ENCODE measurements at places on chromosomes 6 and 20.

- DNase-seq = no peak
These were observed 107.7 kb upstream of the FOXA2 start for GRCh38 chr20:22692119-22692475.

GRCh38 chr6:90190752-90191395 lies 105.8 kb downstream of the BACH2 start:
- DNase-seq = no peak

DNA sequence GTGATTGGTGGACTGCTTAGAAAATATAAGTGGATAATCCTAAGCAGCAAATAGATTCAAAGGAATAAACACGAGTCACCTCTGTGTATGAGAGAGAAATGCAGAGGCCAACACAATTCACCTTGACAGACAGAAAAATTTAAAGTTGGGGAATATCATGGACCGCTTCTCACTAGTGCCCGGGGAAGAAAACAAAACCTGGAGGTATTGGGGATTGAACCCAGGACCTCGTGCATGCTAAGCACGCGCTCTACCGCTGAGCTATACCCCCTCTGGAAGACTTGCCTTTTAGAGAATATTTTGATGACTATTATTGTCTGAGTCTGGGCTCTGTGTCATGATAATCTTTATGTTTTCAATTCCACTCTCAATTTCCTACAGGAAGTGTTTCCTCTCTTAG lies 111.9 kb downstream of the TRIM27 start:
- peak; percentile 35 for DNase-seq

- DNase-seq = no peak
These were observed 161.0 kb downstream of the INSM1 start for GRCh38 chr20:20528861-20529260.

- no peak for DNase-seq
These were observed 274.7 kb downstream of the CDKAL1 start for GRCh38 chr6:20808924-20809323.

DNA sequence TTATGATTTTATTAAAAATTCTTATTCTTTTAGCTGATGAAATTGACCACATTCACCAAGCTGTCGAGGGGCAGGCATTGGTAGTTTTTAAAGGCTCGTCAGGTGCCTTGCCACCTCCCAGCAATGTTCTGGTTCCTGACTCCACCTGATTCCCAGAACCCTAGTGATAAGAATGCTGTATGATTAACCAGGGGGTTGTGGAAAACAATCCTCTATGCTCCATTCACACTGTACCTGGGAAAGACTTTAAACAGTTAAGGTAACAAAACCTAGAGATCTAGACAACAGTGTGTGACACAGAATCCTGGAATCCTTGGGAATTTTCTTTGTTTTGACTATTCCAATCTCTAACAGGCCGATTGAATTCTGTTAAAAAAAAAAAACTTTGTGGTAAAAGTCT lies 165.7 kb upstream of the OLIG3 start:
- DNase-seq = peak; percentile 52

DNA sequence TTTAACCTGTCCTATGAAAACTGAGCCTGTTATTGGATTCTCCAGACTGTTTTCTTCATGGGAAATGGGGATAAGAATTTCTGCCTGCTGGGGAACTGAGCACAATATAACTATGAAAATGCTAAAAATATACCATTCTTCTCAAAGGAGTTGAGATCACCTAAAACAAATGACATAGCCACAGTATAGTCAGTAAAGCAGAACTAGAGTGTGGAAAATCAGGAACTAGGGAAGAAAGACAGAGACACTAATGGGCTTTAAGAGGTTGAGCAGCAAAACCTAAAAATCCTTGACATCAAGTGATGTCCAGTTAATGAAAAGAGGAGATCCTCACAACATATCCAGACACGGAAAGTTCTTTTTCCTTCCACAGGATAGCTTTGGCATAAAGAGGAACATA lies 215.7 kb upstream of the CST7 start:
- no peak for DNase-seq

- no peak for DNase-seq
These were observed 7.9 kb upstream of the ARMC12 start for GRCh38 chr6:35728683-35729678.

GRCh38 chr6:137794516-137795201 lies 72.4 kb upstream of the TNFAIP3 start:
- DNase-seq = no peak

- no peak for DNase-seq
These were observed 2.7 kb downstream of the HLA-B start for GRCh38 chr6:31354158-31354863.

DNA sequence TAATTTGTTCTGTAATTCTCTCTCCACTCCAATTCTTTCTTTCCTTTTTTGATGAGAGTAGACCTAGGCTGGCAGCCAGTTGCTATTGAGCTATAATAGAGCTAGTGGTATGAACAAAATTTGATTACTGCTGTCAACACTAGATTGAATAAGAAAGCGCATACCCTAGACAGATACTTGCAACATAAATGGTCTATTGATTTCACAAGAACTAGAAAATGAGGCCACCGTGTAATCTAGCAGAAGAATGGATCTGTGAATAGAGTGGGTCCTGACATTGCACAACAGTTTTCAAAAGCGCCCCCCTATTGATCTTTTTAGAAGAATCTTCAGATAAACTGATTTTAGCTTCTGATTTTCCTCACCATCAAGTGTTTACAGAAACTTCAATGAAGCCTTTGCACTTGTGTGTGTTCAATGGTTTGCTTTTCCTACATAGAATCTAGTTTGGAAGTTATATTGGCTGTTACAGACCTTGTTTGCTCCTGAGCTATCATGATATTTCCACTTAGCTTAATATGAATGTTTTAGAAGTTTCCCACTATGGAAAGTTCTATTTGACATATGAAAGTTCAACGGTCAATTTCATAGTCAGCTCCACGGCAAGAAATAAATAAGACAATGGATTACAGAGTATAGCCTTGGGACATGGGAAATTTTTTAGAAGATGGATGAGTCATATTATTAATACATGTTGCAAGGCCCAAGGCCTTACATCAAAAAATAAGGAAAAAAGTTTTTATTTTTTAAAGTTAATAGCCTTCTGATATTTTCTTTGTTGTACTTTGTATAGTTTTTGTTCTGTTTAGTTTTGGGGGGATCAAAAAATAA lies 55.6 kb downstream of the UTRN start:
- DNase-seq = no peak

DNA sequence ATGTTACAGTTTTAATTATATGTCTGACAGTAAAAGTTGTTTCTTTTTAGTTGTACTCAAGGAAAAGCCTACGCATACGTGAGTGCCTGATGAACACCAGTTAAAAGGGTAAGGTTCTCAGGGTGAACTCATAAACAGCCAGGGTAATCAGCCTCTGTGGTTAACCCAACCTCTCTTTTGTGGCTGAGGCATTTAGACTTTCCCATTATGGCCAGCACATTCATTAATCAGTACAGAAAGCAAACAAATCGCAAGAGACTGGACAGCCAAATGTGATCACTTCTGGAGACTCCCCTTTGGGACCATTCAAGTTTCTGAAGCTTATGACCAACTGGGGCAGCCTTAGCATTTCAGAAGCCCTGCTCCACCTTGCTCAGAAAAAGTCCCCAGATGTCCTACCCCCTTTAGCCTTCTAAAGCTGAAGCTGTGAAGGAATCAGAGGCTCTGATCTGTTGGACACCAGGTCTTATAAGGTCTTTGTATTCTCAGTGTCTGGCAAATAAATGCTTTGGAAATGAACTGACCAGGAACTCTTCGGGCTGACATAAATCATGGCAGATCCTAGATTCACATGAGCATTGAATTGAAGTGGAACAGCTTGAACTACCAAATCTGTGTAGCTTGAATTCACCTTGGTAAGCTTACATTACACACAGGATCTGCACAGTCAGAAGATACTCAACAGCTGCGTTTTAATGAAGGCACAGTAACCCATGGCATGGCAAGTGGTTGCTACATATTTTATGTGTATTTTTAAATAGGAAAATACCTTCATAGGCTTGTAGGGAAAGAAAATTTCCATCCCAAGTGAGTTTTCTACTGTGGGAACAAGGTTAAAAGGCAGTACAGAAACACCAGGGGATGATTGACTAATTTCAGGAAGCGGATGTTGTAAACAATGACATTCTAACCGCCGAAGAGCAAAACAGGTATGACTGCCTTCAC lies 18.7 kb downstream of the IL20RA start:
- no peak for DNase-seq

DNA sequence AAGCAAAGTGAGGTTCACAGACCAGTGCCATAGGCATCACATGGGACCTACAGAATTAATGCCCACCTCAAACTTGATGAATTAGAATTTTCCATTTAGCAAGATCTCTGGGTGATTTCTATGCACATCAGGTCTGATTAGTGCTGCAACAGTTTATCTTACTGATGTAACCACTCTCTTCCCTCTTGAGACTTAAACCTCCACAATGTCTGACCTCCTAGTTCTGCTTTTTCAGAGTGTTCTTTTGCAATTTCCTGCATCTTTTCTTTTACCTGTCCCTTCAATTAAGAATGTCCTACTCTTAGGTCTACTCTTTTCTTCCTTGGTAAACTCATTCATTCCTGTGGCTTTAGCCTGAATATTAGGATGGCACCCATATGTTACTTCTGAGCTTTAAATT lies 615.3 kb downstream of the TFAP2A start:
- DNase-seq = no peak

GRCh38 chr6:43896329-43897255 lies 126.6 kb downstream of the VEGFA start:
- no peak for DNase-seq

DNA sequence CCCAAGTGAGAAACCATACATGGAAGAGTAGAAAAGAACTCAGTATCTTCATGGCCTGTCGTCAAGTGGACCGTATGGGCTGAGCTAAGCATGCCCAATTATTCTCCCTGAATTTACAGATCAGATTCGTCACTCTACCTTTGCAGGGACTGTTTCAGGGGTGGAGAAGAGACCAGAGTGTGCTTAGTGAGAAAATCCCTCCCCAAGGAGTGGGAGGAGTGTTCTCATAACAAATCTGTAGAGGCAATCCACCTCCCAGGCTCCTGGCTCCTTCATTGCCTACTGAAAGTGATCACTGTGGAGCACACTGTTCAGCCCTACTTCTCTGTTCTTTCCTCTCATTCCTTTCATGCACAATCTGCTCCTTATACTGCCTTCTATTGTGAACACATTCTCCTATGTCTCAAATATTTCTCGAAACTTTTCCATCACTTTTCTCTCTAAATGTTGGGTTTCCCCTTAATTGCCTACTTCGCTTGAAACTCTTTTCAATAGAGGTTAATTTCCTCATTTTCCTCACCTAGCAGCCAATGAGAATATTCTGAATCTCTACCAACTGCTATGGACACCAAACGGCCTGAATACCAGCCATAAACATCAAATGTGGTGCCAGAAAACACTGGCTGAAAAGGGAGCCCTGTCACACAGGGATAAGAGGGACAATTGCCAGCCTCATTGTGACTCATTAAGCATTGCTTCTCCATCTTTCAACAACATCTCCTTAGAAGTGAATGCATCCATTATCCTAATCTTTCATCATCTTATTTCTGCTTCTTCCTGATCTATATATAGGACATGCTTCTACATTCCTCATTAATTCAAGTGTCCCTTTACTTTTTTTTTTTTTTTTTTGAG lies 398.3 kb downstream of the UTRN start:
- DNase-seq = no peak

DNA sequence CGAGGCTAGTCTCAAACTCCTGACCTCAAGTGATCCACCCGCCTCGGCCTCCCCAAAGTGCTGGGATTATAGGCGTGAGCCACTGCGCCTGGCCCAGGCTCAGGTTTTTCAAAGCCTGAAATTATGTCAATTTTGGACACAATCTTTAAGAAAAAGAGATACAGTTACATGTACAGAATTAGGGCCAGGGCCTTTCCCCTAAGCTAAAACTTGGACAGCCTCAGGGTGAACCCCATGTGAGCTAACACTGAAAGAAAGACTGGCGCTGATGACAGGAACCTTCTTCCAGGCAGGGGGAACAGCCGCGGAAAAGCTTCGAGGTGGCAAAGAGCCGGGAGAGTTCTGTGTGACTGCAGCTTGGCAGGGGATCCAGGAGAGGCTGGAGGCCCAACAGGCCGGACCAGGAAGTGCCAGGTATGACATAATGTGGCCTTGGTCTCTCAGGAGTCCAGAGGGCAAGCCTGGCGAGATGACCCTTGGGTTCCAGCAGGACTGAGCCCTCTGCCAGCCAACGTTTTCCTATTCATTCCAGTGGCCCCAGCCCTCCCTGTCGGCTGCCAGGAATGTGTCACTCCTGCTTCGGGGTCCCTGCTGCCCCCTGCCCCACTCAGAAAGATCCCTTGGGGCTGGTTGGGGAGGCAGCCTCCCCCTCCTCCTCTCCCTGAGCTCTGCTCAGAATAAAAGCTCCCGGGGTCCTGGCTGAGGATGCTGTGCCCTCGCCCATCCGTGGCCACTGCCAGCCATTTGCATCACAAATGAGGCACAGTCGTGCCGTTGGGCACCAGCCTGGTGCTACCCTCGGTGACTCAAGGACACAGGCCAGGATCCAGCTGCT lies 37.3 kb downstream of the RBM38 start:
- no peak for DNase-seq
